ENCODE measurements at places on chromosomes 16 and 17. TPM values are rescaled to one million over a fixed set of nuclear protein-coding genes. Genes with fewer than 3 reads are reported as not detected.

TRIM47 gene
- 25.7 TPM for total RNA-seq

- DNase-seq = no peak
Measured at GRCh38 chr17:37535906-37536305, 46.2 kb downstream of the DUSP14 start.

- no peak for DNase-seq
Measured at GRCh38 chr16:2009164-2009711, 383 bp downstream of the ZNF598 start.

MYH8 gene
- total RNA-seq = not detected

DNA sequence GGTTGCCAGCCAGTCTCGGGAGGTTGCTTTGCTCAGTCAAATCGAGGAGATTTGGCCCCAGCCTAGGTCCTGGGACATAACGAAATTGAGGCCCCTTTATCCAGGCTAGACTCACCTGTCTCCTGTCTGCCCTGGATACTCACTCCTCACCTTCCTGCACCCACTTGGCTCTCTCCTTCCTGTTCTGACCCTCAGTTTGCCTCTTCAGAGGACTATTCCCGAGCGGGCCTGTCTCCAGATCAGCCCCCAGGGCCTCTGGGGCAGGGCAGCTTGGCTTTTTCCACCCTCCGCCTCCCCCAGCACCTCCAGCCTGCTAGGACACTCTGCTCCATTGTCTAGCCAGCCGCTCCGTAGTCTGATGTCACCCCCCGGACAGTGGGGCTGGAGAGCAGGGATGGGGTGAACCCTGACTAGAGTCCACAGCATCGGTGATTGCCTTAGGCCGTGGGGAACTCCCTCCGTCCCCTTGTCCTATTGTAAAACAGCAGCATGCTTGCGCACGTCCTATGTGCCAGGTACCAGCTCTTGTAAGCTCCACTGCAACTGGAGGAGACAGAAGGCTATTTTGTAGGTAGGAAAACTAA, 8.8 kb downstream of the WFIKKN2 start:
- no peak for DNase-seq

DNA sequence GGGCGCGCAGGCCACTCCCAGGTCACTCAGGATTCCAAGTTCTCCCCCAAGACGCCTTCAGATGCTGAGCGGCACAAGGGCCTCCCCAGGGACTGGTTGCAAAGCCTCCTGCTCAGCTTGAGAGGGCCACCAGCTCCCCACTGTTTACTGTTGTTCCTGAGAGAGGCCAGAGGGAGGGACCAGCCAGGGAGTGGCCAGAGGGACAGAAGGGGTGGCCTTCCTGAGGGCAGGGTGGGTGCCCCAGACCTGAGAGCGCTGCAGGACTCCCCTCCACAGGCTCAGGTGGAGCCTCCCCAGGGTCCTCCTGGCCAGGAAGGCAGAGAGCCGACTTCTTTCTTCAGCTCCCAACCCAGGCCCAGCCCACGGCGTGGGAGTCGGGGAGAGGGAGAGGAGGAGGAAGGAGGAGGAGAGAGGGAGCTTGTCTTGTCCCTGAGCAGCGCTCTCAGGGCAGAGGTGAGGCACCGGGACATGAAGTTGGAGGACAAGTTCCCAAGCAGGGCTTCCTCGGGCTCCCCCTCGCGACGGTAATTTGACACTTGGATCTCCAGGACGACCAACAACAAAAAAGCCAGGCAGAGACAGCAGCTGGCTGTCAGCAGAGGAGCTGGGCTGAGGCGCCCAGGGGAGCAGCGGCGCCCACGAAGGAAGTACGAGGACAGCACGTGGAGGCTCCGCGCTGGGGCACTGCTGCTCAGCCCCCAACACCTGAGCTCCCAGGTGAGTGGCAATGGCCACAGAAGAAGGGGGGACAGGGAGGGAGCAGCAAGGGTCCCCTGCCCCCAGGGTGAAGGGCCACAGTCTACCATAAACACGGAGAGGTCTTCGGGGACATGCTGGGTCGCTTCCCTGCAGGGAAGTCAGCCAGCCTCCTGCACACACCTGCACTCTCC, 497 bp downstream of the SMIM5 start:
- peak; percentile 91 for DNase-seq

LRRC36 gene
- total RNA-seq = not detected

DNA sequence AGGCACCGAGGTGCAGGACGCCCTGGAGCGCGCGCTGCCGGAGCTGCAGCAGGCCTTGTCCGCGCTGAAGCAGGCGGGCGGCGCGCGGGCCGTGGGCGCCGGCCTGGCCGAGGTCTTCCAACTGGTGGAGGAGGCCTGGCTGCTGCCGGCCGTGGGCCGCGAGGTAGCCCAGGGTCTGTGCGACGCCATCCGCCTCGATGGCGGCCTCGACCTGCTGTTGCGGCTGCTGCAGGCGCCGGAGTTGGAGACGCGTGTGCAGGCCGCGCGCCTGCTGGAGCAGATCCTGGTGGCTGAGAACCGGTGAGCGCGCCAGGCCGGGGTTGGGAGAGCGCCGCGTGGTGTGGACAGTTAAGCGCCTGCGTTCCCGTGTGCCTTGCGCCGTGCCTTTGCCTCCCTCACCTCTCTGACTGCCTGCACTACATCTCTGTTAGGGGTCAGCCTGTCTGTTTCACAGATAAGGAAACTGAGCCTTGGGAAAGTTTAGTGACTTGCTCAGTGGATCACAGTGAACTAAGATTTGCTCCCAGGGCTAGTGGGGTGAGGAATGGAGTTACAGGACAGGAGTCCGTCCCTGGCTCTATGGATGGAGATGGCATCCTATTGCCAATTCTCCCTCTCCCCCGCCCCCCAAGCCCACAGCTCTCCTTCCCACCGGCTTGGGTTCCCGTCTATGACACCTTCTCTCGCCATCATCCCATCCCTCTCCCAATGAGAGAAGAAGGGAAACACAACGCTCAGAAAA, 880 bp downstream of the SARM1 start:
- no peak for DNase-seq

GRCh38 chr16:11697319-11697718, 29.1 kb downstream of the SNN start:
- DNase-seq = no peak

GRCh38 chr17:61856035-61856434, 7.3 kb downstream of the BRIP1 start:
- DNase-seq = no peak
